ENCODE measurements at places on chromosomes 1 and 21. TPM values are rescaled to one million over a fixed set of nuclear protein-coding genes. Genes with fewer than 3 reads are reported as not detected.

FCGR3A gene
- 2.9 TPM for total RNA-seq

USP48 gene
- 24.1 TPM for total RNA-seq

CFHR5 gene
- not detected for total RNA-seq

S100A7A gene
- total RNA-seq, result not detected

ACOT11 gene
- 9.1 TPM for total RNA-seq

EPHA2 gene
- 43.5 TPM for total RNA-seq

AMY2A gene
- total RNA-seq, result 1.7 TPM

TMPRSS15 gene
- not detected for total RNA-seq

DNA sequence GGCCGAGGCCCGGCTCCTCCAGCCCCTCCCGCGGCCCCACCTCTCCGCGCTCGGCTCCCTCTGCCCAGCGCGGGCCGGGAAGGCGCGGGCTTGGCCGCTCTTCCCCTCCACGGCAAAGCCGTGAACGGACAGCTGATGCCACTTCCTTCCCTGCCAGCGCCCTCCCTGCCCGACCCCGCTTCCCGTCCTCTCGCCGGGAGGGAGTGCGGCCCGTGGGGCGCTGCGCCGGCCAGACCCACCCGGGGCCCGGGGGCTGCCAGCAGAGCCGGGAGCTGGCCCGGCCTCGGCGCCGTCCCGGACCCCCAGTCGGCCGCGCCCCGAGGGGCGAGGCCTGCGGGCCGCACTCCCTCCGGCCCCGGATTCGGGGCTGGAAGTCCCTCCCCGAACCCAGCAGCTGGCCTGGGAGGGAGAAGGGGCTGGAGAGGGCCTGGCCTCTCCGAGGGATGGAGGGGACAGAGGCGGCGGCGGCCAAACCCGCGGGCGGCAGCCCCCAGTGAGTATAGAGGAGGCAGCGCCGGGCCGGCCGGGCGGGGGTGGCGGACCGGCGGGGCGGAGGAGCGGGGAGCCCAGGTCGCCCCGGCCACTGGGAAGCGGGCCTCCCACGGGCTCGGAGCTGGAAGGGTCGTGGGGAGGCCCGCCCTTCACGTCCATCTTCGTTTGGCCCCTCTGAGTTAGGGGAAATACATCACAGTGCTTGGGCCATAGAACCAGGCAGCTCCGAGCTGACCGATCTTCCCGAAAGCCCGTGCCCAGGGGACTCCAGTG lies at the start of gene KIAA1614:
KIAA1614 (plus strand) TSS at position 97 of the 765 bp plus-strand sequence; CDS start at position 444, 347 bp downstream.
- H3K27ac ChIP-seq, result peak within 1 kb of the TSS; percentile 92
- DNase-seq, result no peak
- no peaks in the 10 kb centered on the region for H3K4me1 ChIP-seq
- no peaks in the 10 kb centered on the region for H3K27me3 ChIP-seq

DNA sequence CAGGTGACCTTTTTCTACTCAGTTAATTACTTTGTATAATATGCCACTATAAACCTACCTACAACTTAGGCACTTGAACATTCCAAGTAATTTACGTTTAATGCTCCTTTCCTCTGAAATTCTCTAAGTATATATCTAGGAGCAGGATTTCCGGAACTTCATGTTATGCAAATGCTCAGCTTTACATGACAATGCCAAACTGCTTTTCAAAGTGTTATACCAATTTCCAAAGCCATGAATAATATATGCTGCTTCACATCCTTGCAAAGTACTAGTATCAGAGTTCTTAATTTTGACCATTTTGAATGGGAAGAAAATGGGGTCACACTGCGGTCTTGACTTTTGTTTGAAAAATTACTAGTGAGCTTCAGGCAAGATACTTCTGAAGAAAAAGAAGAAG lies 5.8 kb upstream of the XCL1 start:
- no peaks in the 10 kb centered on the region for H3K27me3 ChIP-seq
- no peak for DNase-seq

- no peak overlapping the region for H3K4me3 ChIP-seq
- DNase-seq, result no peak
- H3K4me1 ChIP-seq, result peaks cover 8% of the 10 kb centered on the region
- H3K36me3 ChIP-seq, result peaks cover 13% of the 10 kb centered on the region
- peak overlapping the region; percentile 23 for H3K27ac ChIP-seq
- no peaks in the 10 kb centered on the region for H3K27me3 ChIP-seq
Observed at GRCh38 chr1:244710474-244711062, 57.6 kb downstream of the DESI2 start.

- DNase-seq, result no peak
- H3K27ac ChIP-seq, result no peak overlapping the region
- no peak overlapping the region for H3K4me3 ChIP-seq
- no peaks in the 10 kb centered on the region for H3K36me3 ChIP-seq
Observed at GRCh38 chr1:101314244-101314643, 77.4 kb downstream of the S1PR1 start.

DNA sequence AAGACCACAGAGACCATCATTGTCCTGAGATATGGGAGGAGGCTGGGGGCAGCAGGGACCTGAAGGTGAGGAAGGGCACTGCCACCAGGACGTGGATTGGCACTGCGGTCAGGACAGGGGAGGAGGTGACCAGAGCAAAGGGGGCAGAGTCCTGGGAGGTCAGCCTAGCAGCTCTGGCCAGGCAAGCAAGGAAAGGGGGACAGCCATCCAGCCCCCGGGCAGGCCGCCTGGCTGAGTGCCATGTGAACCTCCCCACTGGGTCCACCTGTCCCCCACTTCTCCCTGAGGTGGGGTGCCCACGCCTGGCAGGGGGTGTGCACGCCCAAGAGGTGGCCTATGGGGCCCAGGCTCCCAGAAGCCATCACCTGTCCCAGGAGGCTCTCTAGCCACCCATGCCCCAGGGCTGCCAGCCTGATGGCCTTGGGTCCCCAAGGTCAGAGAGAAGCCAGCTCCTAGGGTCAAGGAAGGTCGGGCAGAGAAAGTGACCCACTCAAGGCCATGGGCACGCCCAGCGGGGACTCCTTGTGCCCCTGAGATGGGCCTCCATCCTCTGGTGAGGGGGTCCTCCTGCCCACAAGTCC lies 17.6 kb upstream of the PTTG1IP start:
- no peak overlapping the region for H3K4me3 ChIP-seq
- H3K36me3 ChIP-seq, result no peaks in the 10 kb centered on the region
- DNase-seq, result no peak
- no peak overlapping the region for H3K27ac ChIP-seq
- H3K27me3 ChIP-seq, result no peaks in the 10 kb centered on the region
- H3K4me1 ChIP-seq, result no peaks in the 10 kb centered on the region

GRCh38 chr1:214824763-214825162 lies 221.8 kb downstream of the CENPF start:
- H3K4me3 ChIP-seq, result no peak overlapping the region
- H3K27ac ChIP-seq, result no peak overlapping the region
- no peaks in the 10 kb centered on the region for H3K27me3 ChIP-seq

- no peak overlapping the region for H3K4me3 ChIP-seq
- H3K27me3 ChIP-seq, result no peaks in the 10 kb centered on the region
- peak overlapping the region; percentile 70 for H3K27ac ChIP-seq
- H3K4me1 ChIP-seq, result peaks cover 24% of the 10 kb centered on the region
- DNase-seq, result no peak
- peaks cover 87% of the 10 kb centered on the region for H3K36me3 ChIP-seq
Observed at GRCh38 chr1:21868941-21869454, 56.9 kb downstream of the LDLRAD2 start.

- peaks cover 43% of the 10 kb centered on the region for H3K27me3 ChIP-seq
- peaks cover 43% of the 10 kb centered on the region for H3K4me1 ChIP-seq
- DNase-seq, result no peak
- H3K4me3 ChIP-seq, result no peak overlapping the region
Observed at GRCh38 chr21:33030633-33031032, 4.9 kb downstream of the OLIG2 start.

DNA sequence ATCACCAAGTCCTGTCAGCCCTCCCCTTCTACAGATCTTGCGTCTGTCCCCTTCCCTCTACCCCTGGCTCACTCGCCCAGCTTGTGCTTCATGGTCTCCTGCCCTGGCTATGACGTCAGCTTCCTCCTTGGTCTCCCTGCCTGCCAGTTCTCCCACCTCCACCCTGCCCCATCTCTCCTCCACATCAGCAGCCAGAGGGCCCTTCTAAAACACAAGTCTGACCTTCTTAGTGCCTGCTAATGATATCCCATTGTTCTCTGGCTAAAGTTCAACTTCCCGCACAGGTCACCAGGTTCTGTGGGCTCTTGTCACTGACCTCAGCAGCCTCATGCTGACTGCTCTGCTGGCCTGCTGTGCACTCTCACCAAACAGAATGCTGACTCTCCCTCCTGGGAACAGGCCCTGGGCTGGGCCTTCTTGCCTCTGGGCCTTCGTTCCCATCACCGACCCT lies 24.7 kb upstream of the MYCL start:
- no peaks in the 10 kb centered on the region for H3K27me3 ChIP-seq
- no peak overlapping the region for H3K4me3 ChIP-seq
- no peak overlapping the region for H3K27ac ChIP-seq
- no peaks in the 10 kb centered on the region for H3K4me1 ChIP-seq
- H3K36me3 ChIP-seq, result no peaks in the 10 kb centered on the region

- no peaks in the 10 kb centered on the region for H3K4me1 ChIP-seq
- no peak overlapping the region for H3K4me3 ChIP-seq
- H3K36me3 ChIP-seq, result no peaks in the 10 kb centered on the region
- no peaks in the 10 kb centered on the region for H3K27me3 ChIP-seq
Observed at GRCh38 chr1:98098473-98098872, 177.6 kb upstream of the DPYD start.

DNA sequence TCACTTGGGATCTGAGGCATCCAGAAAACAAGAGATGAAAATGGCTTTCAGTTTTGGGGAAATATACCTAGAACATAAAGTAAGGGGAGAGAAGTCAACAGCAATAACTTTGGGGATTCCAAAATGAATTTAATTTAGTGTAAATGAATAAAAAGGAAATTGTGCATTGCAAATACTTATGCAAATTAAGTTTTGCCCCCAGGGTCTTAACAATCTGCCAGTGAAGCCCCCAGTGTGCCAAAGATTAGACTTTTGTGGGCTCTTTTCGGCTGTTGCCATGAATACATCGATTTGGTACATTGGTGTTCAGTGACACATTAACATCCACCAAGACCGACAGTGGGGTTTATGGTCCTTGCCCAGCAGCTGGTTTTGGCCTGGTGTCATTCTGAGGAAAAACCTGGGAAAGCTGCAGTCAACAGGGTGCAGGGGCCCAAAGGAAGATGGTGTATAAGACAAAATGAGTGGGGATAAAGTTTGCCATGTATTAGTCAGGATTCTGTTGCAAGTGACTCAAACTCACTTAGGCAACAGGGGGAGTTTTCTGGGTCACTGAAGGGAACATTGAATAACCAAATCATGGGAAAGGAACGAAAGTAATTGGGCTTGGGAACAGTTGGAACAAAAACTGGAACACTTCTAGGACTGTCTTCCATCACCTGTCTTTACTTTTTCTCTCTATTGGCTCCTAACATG lies 30.2 kb upstream of the IGSF3 start:
- H3K4me3 ChIP-seq, result no peak overlapping the region
- no peaks in the 10 kb centered on the region for H3K4me1 ChIP-seq
- no peak overlapping the region for H3K27ac ChIP-seq
- H3K27me3 ChIP-seq, result no peaks in the 10 kb centered on the region

DNA sequence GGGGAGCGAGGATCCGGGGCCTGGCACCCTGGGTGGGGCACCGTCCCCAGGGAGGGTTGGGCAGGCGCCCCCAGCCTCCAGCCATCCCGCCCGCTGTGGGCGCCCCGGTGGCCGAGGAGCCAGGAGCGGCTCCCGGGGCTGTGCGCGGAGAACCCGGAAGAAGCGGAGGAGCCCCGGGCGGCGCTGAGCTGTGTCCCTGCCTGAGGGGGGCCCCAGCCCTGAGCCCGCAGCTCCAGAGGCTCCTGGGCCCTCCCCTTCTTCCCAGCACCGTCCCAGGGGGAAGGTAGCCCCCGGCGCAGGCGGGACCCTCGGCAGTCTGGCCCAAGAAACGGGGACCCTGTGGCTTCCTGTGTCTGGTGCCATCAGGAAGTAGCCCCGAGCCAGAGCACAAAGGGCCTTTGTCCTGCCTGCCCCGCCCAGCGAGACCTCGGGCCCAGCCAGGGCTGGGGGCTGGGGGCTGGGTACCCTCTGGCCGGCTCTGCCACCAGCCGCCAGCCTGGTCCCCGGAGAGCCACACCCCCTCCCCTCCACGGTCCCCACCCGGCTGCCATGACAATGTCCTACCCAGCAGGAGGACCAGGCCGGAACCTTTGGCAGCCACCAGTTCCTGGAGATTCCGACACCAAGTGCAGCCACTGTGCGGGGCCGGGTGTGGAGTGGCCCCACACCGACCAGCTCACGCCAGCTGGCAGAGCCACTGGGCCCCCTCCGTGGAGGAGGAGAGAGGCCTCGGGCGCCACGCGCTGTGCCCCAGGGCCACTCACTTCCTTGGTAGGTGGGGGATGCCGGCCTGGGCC lies 15.6 kb upstream of the TTLL10 start:
- peaks cover 15% of the 10 kb centered on the region for H3K4me1 ChIP-seq
- H3K27me3 ChIP-seq, result no peaks in the 10 kb centered on the region
- peak overlapping the region; percentile 98 for H3K27ac ChIP-seq
